Bone marrow (tissue), 2 donors: ENCODE measurements at places on chromosomes 1 and 21.

- no peak for DNase-seq
Measured at GRCh38 chr1:82059959-82060358, 259.2 kb downstream of the ADGRL2 start.

- DNase-seq: no peak
Measured at GRCh38 chr1:239053279-239053678, 333.1 kb upstream of the CHRM3 start.

DNA sequence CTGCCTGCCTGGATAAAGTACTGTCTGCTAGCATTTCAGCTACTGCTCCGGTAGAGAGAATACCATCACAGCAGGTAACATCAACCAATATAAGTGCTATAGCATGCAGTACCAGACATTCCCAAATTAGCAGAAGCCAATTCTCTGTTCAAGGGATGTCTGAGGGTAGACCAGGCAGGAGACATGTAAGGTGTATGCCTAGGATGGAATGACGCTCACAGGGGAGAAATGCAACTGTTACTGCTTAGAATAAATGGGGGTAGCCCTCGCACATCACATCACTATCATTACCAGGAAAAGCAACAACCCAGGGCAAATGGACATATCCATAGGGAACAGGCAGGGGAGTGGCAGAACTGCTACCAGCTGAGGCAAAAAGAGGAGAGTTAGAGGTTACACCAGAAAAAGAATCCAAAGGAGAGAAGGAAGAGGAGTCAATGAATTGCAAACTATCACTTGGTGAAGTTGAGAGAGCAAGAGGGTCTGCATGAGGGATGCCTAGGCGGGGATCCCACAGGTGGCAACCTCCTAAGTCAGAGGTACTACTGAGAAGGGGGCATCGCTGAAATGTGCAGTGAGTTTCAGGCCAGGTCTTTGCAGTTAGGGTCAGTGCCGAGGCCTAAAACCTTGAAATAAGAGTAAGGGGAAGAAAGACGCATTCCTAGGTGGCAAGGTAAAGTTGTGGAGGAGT is 1.1 kb downstream of the UBE2Q1 start:
- DNase-seq: no peak

GRCh38 chr1:66489151-66489550 is 44.8 kb upstream of the SGIP1 start:
- DNase-seq: no peak

- no peak for DNase-seq
Measured at GRCh38 chr1:59013276-59013927, 229.6 kb upstream of the JUN start.

DNA sequence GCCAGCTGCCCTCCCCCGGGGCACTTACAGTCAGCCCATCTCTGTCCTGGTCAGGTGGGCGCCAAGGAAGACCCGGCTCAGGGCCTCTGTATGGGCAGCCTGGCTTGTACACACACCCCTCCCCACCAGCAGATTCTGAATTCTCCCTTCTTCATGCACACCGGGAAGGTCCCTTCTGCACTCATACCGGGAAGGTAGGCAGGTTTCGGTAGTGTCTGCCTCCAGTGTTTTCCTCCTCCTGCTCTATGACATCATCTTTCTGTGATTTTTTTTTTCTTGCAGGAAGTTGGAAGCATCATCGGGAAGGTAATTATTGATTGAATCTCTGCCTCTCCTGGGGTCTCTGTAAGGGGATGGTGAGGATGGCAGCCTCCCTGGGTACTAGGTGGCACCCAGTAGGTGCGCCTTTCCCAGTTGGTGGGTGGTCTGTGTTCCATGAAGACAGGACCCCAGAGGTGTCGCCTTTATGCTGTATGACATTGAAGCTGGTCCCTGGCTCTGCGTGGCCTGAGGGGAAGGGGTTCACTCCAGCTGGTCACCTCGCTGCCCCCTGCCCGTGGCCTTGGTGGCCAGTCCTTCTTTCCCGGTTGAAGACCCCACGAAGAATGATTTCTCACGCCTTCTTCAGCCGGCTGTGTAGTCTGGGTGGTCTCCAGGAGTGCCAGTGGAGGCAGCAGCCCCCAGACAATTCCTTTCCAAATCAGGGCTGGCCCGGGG is 82.1 kb upstream of the COL6A1 start:
- DNase-seq: no peak

DNA sequence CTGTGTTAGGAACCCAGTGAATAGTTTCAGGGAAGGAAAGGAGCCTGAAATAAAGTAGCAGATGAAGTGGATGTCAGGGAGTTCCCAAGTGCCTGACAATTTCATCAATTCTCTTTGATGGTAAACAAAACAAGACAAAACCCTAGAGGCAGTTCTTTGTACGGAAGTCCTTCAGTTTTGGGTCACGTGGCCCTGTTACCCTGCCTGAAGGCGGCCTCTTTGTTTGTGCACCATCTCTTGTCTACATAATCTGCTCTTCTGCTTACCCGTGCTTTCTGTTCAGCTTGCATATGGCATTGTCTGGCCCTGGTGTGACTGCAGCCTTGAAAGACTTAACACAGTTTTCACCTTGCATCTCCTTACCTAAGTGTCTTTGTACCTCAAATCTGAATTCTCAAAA is 166.7 kb upstream of the DUSP10 start:
- DNase-seq: no peak

DNA sequence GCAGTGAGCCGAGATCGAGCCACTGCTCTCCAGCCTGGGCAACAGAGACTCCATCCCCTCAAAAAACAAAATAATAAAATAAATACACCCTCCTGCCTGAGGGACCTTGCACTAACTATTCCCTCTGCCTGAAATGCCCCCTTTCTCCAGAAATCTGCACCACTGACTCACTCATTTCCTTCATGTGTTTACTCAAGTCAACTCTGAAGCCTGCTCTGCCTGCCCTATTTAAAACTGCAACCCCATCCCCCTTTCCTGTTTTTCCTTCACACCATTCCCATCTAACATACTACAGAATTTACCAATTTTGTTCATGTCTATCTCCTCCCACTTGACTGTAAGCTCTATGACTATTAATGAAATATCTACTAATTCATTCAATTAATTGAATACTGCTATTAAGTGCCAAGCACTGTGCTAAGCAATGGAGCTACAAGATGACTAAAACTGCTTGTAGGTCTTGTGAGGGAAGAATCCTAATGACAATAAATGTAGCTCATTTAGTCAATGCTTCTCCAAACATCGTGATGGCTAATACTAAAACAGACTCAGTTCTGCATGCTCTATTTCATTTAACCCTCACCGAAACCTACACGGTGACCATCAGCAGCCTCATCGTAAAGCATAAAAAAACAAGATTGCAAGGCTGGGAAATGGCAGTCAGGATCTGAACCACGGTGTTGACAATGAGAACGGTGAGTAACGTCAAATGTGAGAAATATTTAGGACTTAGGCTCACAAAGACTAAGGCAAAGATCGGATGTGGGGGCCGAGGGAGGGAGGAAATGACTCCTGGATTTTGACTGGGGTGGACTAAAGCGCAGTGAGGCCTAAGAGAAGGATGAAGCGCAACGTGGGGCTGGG is 749 bp upstream of the TMEM39B start:
- no peak for DNase-seq

DNA sequence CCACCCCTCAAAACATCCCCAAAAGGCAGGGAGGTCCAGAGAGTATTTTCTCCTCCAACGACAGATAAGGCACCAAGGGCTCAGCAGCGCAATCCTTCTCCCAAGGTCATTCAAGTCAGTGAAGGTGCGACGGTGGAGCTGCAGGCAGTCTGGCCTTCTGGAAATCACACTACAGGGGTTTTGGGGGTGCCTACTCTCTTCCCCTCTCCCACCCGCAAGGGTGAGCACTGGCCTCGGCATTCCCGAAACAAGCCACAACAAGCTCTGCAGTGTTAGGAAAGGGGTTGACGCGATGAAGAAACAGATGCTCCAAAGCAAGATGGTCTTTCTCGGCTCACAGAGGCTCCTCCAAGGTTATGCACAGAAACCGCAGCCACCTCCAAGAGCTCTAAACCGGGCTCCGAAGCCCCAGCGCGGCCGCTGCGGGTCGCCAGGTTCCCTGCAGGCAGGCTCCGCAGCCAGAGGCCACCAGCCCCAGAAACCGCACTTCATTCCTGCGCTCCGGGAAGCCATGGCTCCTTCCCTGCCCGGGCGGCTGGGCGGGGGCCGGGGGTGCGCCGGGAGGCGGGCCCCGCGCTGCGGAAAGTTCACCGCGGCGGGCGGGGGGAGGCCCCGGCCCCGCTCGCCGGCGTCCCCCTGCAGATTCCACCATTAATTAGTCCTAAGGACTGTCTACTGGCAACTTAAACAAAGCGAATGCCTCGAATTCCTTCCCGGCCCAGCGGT is 1.1 kb downstream of the LUZP1 start:
- DNase-seq: no peak

- no peak for DNase-seq
Measured at GRCh38 chr1:244164511-244164890, 113.4 kb downstream of the ZBTB18 start.

DNA sequence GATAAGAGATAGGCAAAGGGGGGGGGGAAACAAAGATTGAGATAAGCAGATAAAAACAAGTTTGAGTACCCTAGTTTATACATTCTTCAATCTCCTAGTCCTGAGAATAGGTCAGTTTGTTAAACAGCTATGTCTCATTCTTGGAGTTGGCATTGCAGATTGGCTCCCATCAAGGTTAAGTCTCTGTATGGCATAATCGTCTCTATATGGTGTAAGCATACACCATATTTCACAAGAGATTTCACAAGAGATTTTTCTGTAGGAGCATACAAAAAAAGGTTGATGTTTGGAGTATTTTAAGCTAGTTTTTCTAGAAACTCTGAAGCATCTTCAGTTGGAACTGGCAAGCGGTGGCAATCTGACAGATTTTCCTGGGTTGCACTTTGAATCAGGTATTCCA is 35.8 kb downstream of the NCAM2 start:
- DNase-seq: no peak

DNA sequence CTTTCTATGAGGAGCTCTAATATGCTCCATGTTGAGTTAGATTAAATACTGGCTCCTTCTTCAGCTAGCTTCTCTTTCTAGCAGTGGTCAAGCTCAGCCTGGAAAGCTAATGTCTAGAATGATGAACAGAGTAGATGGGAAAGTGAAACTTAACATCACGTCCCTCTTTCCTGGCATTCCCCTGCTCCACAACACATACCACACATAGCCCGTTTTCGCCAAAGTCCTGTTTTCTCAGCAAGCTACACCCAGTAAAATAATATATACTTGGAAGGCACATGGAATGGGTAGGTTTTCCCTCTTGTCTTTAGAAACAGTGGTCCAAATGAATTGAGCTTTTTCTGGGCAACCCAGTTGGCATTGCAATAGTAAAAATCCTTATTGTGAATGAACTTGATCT is 3.8 kb downstream of the KRTAP27-1 start:
- no peak for DNase-seq

- no peak for DNase-seq
Measured at GRCh38 chr1:231122143-231122542, 39.7 kb upstream of the TRIM67 start.

GRCh38 chr1:213119794-213120193 is 68.8 kb downstream of the RPS6KC1 start:
- no peak for DNase-seq

GRCh38 chr21:38081708-38082107 is 165.5 kb upstream of the KCNJ6 start:
- no peak for DNase-seq

DNA sequence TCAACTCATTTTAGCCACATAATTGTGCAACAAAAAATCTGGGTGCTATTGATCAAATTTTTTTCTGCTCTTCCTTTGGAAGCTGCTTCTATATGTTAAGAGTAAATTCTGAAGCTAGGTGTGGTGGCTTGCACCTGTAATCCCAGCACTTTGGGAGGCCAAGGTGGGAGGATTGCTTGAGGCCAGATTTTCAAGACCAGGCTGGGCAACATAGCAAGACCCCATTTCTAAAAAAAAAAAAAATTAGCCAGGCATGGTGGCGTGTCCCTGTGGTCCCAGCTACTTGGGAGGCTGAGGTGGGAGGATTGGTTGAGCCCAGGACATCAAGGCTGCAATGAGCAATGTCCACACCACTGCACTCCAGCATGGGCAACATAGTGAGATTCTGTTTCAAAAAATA is 24.3 kb upstream of the RSBN1 start:
- no peak for DNase-seq

DNA sequence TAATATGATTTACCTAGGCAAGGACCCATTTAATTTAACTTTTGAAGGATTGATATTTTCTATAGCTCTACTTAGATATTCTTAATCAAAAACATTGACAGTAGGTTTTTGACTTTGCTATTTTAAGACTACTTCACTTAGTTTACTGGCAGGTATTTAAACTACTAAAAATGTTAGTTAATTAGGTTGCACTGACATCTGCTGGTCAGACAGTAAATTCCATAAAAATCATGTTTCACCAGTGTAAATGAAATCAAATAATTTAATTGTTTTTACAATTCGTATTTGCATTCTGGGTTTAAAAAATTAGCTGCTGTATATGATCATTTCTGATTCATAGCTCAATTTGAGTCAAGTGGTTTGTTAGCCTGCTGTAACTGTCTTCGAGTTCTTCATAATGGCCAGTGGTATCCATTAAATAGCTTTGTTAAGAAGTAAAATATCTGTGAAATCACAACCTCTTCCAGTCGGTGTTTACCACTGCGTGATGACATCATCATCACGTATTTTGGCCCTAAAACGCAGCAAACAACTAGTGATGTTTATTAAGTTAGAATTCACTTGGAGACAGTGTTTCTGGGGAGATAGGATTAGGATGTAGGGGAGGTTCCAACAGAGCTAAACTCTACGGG is 26.2 kb downstream of the EXTL2 start:
- DNase-seq: no peak

DNA sequence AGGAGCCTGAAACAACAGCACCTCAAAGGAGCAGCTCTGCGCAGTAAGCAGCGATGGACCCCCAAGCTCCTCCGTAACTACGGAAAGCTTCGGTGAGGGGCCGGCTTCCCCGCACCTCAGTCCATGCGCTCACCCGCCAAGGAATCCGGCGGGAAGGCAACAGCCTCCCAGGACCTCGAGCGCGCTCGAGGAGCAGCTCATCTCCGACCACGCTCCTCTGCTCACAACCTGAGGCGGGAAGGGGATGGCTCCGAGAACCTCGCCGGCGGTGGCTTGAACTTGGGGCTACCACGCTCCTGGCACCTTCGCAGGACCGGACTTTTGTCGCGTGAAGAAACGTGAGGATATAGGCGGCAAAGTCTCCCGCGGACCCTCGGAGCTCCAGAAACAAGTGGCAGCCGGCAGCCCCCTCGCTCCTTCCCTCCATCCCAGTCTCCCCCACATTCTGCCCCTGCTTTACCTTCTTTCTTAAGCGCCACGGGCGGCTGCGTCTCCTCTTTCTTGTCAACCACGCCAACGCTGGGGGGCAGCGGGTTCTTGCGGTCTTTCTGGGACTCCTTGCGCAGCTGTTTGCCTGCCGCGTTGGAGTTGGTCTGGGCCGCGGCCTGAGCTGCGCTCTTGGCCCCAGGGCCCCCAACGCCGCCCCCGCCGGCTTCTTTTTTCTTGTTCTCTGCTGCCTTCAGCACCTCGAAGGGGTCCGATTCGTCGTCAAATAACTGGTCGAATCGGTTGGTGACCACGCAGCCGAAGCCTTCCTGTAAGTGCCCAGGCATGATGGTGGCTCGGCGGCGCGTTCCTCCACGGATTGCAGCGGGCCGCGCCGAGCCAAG is 459 bp downstream of the SERBP1 start:
- peak; percentile 13 for DNase-seq

GRCh38 chr1:145729196-145729595 is 9.9 kb downstream of the CD160 start:
- DNase-seq: no peak
